ENCODE measurements at places on chromosomes 5 and 9. TPM values are rescaled to one million over a fixed set of nuclear protein-coding genes. Genes with fewer than 3 reads are reported as not detected.

The SLC1A1 gene
- 7.5 TPM for polyA plus RNA-seq

The SPATA24 gene
- 8.3 TPM for polyA plus RNA-seq

The QRFP gene
- 0.47 TPM for polyA plus RNA-seq

The LVRN gene
- polyA plus RNA-seq, result 1.7 TPM

The LCN12 gene
- 20.9 TPM for polyA plus RNA-seq

The TIMD4 gene
- polyA plus RNA-seq, result 1.2 TPM

The C9orf152 gene
- polyA plus RNA-seq, result 7.9 TPM

The IL3 gene
- polyA plus RNA-seq, result not detected

The IFNA21 gene
- not detected for polyA plus RNA-seq

The SMIM33 gene
- polyA plus RNA-seq, result 0.06 TPM

The FBXO38 gene
- polyA plus RNA-seq, result 58.6 TPM

The NEURL1B gene
- polyA plus RNA-seq, result 28.8 TPM

The GLRA1 gene
- 0.08 TPM for polyA plus RNA-seq

The FBXO10 gene
- 11.8 TPM for polyA plus RNA-seq

The MCIDAS gene
- 0.51 TPM for polyA plus RNA-seq

The WDR38 gene
- polyA plus RNA-seq, result 3.4 TPM

The KCNIP1 gene
- polyA plus RNA-seq, result 2.8 TPM

The ORM2 gene
- polyA plus RNA-seq, result 0.46 TPM

The TMEM203 gene
- polyA plus RNA-seq, result 34.7 TPM

The IL13 gene
- polyA plus RNA-seq, result 0.15 TPM

The TAF11L14 gene
- polyA plus RNA-seq, result not detected

The UBE2QL1 gene
- polyA plus RNA-seq, result 0.27 TPM

The BSPRY gene
- polyA plus RNA-seq, result 8.0 TPM

The MARCHF3 gene
- polyA plus RNA-seq, result 5.0 TPM

The DMRT3 gene
- not detected for polyA plus RNA-seq

The NR2F1 gene
- polyA plus RNA-seq, result 180 TPM
